Sciatic nerve (tissue), 2 donors: ENCODE measurements at places on chromosomes 7 and 10.

- DNase-seq: no peak
Measured at GRCh38 chr7:30510124-30511075, 5.8 kb upstream of the GGCT start.

GRCh38 chr7:84647797-84648757 lies 453.5 kb upstream of the SEMA3A start:
- DNase-seq: no peak

DNA sequence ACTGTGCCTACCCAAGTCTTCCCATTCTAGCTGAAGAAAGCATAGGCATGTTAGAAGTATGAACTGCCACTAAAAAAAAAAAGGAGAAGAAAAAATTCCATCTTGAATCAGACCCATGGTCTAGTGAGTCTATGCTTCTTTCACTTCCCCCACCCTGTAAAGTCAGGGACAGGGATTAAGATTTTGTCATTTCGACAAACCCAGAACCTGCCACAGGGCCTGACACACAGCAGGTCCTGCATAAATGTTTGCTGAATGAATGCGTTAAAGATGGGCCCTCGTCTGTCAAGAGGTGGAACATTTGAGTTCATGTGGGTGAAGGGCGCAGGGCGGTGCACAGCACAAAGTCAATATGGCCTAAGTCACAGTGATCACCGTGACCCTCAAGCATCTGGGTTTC lies 4.9 kb downstream of the HIPK2 start:
- no peak for DNase-seq

DNA sequence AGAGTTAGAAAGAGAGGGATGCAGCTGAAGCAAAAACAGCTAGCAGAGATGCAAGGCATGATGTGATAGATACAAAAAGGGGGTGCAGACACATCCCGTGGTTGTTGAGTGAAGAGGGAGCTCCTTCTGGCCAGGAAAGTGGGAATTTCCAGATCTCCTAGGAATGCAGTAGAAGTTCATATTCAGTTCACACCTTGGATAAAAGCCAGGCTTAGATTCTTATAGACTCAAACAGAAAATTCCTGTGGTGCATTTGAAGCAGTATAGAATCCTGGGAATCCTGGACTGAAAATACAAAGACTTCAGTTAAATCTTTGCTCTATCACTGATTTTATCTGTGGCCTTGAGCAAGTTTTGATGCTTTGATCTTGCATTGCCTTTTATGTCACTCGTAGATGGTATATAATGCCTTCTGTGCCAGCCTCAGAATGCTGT lies 33.9 kb downstream of the SGPL1 start:
- DNase-seq: no peak

DNA sequence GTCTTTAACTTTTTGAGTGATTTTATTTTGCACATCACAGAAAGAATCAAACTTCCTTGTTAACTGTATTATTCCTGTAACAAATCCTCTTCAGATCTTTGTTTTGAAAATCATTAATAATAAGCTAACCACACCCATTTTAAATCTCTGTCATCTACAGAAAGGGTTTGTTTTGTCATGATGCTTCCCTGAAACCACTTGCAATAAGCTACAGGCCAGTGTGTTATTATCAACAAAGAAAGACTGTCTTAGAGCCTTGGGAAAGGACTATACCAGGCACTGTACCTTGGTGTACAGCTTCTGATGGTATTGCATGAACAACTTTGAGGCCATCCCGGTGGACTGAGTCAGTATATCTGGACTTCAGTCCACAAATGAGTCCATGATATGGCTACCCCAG lies 145.3 kb upstream of the FAM3C start:
- no peak for DNase-seq

DNA sequence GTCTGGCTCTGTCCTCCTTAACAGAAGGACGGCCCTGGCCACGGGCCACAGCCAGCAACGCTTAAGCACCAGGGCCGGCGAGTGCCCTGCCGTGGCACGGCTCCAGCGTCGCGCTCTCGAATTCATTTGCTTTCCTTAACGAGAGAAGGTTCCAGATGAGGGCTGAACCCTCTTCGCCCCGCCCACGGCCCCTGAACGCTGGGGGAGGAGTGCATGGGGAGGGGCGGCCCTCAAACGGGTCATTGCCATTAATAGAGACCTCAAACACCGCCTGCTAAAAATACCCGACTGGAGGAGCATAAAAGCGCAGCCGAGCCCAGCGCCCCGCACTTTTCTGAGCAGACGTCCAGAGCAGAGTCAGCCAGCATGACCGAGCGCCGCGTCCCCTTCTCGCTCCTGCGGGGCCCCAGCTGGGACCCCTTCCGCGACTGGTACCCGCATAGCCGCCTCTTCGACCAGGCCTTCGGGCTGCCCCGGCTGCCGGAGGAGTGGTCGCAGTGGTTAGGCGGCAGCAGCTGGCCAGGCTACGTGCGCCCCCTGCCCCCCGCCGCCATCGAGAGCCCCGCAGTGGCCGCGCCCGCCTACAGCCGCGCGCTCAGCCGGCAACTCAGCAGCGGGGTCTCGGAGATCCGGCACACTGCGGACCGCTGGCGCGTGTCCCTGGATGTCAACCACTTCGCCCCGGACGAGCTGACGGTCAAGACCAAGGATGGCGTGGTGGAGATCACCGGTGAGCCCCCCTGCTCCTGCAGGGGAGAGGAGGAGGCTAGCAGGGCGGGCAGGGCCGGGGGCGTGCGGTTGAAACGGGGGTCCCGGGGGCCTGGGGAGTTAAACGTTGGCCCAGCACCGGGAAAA lies at the start of gene HSPB1:
HSPB1 (plus strand) TSS at position 327 of the 855 bp plus-strand sequence; CDS start at position 367, 40 bp downstream.
- peak; percentile 94 for DNase-seq

GRCh38 chr7:55439627-55440026 lies 74.5 kb downstream of the LANCL2 start:
- no peak for DNase-seq

DNA sequence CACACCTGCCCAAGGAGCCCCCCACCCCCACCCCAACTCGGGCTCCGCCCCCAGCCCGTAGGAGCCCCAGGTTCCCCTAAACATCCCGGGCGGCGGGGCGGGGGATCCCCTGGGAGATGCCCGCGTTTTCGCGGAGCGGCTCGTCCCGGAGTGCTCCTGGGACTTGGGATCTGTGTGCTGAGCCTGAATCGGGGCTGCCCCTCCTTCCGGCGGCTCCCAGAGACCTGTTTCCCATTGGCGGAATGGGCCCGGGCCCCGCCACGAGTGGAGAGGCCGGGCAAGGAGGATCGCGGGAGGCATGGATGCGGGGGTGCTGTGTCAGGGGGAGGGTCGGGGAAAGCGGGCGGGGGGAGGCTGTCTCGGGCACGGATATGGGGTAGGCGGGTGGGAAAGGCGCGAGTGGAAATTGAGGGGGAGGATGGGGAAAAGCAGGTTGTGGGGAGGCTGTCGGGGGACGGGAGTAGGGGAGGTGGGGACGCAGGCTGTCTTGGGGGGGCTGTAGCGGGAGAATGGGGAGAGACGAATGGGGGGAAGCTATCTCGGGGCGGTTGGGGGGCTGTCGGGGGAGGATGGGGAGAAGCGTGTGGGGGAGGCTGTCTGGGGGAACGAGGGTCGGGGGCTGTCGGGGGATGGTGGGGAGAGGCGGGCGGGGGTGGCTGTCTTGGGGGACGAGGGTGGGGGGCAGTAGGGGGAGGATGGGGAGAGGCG lies 572 bp upstream of the BHLHA15 start:
- DNase-seq: peak; percentile 59

DNA sequence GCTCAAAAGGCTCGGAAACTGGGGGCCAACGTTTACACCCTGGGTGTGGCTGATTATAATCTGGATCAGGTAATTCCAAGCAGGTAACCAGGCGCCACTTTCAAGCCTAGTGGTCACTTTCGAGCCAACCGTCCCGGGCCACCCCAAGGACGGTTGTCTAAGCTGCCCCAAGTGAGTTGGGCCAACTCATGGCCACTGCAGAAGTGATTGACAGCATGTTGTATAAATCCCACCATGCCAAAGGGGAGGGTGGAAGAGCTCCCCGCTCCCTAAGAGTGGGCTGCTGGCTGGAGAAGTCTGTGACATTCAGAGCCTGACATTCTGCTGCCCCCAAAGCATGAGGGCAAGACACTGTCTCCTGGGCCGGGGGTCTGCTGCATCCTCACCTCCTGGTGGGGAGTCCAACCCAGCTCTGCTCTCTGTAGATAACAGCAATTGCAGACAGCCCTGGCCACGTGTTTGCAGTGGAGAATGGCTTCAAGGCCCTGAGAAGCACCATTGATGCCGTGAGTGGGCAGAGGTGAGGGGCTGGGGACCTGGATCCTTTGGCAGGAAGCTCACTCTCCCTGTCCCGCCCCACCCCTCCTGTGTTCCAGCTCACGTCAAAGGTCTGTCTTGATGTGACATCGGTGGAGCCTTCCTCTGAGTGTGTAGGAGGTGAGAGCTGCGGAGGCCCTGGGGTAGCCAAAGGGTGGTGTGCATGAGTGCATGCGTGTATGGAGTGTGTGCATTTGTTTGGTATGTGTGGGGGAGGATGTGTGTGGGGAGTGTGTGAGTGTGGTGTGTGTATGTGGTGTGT lies 10.8 kb downstream of the ANTXRL start:
- no peak for DNase-seq

- no peak for DNase-seq
Measured at GRCh38 chr7:158613481-158613880, 25.9 kb upstream of the PTPRN2 start.

DNA sequence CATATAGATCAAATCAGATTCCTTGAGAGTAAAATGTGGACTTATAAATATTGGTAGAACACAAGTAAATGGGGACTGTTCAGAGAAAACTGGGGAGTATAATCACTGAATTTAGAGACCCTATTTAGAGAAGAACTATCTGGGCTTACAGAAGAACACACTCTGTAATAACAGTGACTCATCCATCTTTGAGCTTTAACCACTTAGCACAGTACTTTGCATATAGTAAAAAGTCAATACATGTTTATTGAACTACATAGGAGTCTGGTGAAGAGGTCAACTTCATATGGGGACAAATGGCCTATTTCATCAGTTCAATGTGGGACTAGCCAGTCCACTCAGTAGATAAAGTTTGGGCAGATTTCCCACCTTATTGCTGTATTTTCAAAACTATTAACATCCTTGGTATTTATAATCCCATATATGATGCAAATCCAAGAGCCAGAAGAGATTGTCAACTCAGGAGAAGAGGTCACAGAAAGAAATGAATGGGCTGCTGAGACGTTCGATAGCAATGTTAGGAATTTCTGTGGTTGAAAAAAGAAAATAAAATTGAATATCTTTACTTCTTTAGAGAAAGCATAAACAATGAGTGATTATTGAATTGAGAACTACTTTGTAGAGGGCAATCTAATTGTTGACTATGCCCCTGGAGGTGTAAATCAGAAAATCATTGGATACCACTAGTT lies 119.3 kb upstream of the CACNA2D1 start:
- no peak for DNase-seq

DNA sequence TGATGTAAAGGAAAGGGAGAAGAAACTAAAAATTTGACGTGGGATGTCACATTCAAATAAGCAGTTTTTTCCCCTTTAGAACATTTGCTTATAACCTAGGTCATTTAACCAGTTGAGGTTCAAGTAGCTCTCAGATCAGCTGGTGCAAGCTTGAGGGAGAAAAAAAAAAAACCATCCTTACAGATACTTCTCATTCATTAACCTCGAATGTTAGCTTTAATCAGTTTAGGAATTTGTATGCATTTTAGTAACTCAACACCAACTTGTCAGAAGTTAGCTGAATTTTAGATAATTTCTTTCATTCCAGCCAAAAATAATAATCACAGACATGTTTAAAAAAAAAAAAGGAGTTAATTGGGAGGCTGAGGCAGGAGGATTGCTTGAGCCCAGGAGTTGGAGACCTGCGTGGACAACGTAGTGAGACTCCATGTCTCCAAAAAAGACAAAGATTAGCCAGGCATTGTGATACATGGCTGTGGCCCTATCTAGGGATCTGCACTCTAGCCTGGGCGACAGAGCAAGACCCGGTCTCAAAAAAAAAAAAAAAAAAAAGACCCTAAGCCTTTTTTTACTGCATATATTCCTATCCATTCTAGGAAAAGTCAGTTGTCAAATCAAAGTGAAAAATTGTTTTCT lies 46.2 kb downstream of the BMPR1A start:
- DNase-seq: no peak

GRCh38 chr7:15527648-15528047 lies 34.2 kb downstream of the AGMO start:
- no peak for DNase-seq

- DNase-seq: no peak
Measured at GRCh38 chr10:31754803-31755624, 173.6 kb downstream of the ARHGAP12 start.

DNA sequence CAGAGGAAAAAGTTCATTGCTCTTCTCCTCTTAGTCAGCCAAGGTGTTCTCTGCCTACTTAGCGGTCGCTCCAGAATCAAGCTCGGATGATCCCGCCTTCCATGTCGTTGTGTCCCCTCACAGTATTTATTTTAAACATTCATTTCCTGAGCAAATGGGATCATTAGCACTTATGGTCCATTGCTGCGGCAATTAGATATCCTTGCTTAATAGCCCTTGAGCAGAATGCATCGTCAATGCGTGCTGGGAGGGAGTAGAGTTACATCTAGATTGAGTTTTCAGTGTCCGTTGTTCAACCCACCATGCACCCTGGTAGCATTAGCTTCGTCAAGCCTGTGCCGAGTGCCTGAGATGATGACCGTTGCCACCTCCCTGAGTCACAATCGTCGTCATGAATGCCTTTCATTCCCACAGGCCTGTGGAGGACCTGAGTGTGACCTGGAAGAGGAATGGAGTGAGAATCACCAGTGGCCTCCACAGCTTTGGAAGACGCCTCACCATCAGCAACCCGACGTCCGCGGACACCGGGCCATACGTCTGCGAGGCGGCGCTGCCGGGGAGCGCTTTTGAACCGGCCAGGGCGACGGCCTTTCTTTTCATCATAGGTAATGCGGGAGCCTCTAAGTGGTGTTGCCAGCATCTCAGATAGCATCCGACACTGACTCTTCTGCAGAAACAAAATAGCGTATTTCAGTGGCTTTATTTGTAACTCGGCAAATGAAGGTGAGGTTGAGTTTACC lies 650.4 kb downstream of the SDK1 start:
- no peak for DNase-seq

DNA sequence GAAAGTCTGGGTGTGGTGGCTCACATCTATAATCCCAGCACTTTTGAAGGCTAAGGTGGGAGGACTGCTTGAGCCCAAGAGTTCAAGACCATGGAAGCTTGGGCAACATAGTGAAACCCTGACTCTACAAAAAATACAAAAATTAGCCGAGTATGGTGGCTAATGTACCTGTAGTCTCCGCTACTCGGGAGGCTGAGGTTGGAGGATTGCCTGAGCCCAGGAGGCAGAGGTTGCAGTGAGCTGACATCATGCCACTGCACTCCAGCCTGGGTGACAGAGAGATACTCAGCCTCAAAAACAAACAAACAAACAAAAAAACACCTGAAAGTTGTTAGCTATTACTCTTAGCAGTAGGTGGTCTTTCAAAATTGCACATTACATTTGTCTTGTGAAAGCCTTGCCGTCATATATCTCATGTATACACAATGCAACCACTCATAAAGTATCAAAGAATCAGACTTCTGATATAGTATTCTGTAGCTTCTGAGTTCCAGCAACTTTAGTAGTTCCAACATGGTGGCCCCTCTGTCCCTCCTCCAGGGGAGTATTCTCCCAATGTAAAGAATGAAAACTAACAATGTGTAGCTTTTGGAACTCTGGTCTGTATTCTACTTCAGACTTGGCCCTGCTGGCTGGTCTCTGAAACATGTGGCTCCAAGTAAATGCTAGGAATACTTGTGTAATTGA lies 101.5 kb downstream of the ZNF92 start:
- DNase-seq: no peak

GRCh38 chr10:44284198-44285084 lies 100.5 kb downstream of the CXCL12 start:
- no peak for DNase-seq
